T follicular helper cell (primary cell): ENCODE measurements at places on chromosomes 4 and X.

DNA sequence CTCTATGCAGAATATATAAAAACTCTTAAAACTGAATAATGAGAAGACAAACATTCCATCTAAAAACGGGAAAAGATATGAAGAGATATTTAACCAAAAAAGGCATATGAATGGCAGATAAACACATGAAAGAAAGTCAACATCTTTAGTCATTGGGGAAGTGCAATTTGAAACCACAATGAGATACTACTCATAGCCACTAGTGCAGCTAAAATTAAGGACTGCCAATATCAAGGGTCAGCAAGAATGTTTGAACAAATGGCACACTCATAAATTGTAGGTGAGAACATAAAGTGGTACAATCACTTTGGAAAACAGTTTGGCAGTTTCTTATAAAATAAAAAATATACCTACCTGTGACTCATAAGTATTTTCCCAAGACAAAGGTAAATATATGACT lies 534.9 kb upstream of the DIPK2B start:
- no peak for DNase-seq

GRCh38 chr4:170391066-170391740 lies 301.4 kb upstream of the AADAT start:
- no peak for DNase-seq

- DNase-seq, result no peak
Measured at GRCh38 chrX:40078489-40079227, 19.1 kb downstream of the BCOR start.

GRCh38 chrX:153409414-153410101 lies 1.7 kb upstream of the ZFP92 start:
- no peak for DNase-seq

DNA sequence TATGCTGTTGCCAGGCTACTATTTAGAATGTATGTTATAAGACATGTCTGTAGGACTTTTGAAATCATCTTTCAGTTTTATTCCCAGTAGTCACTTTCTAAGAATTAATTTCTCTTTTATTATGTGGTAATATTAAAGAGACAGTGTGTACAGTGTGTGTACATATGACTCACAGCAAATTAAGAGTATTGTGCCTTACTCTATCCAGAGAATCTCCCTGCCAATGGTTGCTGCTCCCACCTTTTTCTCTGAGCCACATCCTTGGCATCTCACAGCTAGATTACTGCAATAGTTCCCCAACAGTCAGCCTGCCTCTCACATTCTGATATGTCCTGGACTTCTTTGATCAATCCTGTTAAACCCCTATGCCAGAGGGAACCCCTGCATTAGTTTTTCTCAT lies 114.5 kb downstream of the ANXA5 start:
- DNase-seq, result no peak

DNA sequence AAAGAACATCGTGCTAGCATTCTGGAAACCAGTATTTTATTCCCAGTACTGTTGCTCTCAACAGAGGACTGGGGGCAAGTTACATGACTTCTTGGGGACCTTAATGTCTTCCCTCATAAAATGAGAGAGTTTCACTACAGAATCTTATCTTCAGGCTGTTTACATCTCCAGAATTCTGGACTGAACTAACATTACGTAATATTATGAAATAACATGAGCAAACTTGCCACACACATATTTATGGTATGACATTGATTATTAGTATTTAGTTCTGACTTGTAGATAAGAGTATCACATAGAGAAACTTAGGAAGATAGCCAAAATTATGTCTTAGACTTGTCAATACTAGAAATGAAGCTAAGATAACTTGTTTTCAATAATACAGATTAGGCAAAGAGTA lies 68.0 kb downstream of the NFKB1 start:
- DNase-seq, result no peak

DNA sequence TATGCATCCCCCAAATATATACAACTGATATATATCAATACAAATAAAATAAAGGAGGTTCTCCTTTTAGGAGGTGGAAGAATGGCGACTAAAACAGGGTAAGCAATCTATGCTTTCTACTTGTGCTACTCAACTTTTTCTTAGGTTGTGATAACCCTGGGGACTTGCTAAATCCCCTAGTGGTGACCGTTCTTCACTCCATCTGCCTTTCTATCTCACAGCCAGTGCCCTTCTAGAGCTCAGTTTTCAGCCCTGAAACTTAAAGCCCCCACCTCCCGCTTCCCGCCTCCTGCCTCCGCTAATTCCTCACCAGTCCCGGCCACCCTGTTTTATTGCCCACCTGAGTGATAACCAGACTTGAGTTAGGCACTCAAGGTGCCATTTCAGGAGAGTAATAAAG lies 15.5 kb upstream of the ESX1 start:
- DNase-seq, result no peak

DNA sequence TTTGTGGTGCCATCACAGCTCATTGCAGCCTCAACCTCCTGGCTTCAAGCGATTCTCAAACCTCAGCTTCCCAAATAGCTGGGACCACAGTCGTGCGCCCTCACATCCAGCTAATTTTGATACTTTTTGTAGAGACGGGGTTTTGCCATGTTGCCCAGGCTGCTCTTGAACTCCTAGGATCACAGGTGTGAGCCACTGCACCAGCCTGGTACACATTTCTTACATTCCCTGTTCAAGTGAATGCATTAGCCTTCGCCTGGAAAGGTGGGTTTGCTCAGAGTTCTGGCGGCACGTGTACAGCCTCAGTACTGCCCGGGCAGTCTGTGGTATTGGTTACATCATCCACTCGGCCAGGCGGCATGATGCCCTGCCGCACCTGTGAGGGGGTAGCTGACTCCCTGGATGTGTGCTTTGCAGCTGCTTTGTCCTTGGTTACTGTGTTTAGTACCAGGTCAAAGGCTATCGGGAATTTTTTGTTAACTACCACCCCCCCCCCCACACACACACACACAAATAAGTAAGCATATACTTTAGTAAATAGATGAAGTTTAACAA lies 57.1 kb downstream of the TNIP2 start:
- no peak for DNase-seq

DNA sequence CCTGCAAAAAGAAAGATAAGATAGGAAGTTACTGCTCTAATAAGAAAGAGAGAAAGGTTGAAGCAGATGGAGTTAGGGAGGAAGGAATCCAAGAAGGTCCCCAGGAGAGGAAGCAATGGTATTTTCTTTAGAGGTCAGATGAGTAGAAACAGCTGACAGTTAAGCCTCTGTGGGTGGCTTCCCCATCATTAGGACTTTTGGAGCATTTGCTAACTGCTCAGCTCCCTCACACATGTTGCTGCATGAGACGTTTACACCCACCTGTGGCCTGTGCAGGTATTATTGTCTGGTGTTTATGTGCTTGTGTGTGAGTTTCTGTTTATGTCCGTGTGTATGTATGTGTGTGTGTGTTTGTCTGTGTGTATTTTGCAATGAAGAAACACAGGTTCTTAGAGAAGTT lies 346.8 kb downstream of the RAB28 start:
- no peak for DNase-seq

DNA sequence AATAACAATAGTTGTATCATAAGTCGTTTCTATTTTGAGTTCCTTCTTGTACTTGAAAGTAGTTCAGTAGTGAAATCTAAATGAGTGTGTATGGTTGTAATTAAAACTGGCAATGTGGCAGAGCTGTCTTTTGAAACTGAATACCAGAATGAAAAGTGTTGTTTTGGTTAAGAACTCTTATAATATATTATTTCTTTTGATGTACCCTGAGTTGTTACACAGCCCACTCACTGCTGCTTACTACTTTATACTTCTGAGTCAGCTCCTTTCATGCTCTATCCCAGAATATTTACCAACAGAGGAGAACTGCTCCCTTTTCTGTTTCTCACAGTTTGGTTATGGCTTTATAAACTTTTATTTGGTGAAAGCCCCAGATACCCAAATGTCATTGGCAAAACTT lies 28.8 kb downstream of the FAM199X start:
- DNase-seq, result no peak

GRCh38 chrX:19750028-19750782 lies 137.2 kb downstream of the SH3KBP1 start:
- DNase-seq, result no peak

- no peak for DNase-seq
Measured at GRCh38 chrX:38656350-38656915, 95.1 kb downstream of the TSPAN7 start.

- no peak for DNase-seq
Measured at GRCh38 chr4:103996637-103997036, 276.9 kb upstream of the TACR3 start.

DNA sequence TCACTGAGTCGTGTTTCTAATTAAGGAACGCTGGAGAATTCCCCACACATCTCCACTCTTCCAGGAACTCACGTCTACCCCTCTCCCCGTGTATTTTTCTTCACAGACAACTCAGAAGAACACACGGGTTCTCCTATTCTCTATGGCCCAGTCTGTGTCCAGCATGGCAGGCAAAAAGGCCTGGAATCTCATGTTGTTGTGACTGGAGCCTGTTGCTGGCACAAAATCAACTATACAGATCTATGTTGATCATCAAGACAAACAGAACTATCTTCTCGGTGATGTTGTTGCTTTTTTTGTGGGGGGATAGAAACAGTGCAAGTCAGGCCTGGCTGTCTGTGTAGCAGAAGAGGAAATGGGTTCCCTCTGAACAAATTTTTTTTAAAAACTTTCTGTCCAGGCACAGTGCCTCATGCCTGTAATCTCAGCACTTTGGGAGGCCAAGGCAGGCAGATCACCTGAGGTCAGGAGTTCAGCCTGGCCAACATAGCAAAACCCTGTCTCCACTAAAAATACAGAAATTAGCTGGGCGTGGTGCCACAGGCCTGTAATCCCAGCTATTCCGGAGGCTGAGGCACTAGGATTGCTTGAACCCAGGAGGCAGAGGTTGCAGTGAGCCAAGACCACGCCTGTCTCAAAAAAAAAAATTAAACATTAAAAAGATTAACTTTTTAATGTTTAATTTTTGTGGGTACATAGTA lies 50.5 kb upstream of the CBR4 start:
- DNase-seq, result no peak
